ENCODE measurements at places on chromosomes 1 and 21. TPM values are rescaled to one million over a fixed set of nuclear protein-coding genes. Genes with fewer than 3 reads are reported as not detected.

Gene ZNF695
- total RNA-seq: 0.16 TPM

Gene PATJ
- 123 TPM for total RNA-seq

GRCh38 chr1:206723462-206723804 is 38.7 kb downstream of the MAPKAPK2 start:
- no peak for DNase-seq

DNA sequence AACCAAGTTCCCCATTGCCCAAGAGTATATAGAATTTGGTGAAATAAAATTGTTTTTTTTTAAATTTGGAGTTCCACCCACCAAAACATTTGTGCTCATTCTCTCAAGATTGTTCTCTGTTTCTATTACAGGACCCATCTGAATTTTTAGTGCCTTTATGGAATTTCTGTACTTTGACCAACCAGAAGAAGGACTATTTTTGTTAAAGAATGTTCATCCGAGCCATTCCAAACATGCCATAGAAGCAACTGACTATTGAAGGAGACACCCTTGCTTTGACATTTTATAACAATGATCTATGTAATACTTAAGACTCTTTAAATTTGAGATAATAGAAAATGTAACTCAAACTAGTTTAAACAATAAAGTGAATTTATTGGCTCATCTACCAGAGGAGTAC is 655.7 kb upstream of the ADAMTS5 start:
- no peak for DNase-seq

- no peak for DNase-seq
Observed at GRCh38 chr1:98437011-98437410, 224.5 kb upstream of the SNX7 start.

- DNase-seq: peak; percentile 72
Observed at GRCh38 chr21:31731056-31731856, 662 bp downstream of the SCAF4 start.

Gene C4BPA
- total RNA-seq: not detected

GRCh38 chr1:19483261-19483660 is 2.1 kb downstream of the CAPZB start:
- DNase-seq: no peak

Gene OLFML3
- total RNA-seq: 15.7 TPM

Gene ORC1
- total RNA-seq: 1.7 TPM

Gene GNAT2
- total RNA-seq: not detected

- no peak for DNase-seq
Observed at GRCh38 chr1:219092206-219092605, 81.5 kb upstream of the LYPLAL1 start.

- no peak for DNase-seq
Observed at GRCh38 chr1:193614275-193614674, 427.9 kb upstream of the B3GALT2 start.

DNA sequence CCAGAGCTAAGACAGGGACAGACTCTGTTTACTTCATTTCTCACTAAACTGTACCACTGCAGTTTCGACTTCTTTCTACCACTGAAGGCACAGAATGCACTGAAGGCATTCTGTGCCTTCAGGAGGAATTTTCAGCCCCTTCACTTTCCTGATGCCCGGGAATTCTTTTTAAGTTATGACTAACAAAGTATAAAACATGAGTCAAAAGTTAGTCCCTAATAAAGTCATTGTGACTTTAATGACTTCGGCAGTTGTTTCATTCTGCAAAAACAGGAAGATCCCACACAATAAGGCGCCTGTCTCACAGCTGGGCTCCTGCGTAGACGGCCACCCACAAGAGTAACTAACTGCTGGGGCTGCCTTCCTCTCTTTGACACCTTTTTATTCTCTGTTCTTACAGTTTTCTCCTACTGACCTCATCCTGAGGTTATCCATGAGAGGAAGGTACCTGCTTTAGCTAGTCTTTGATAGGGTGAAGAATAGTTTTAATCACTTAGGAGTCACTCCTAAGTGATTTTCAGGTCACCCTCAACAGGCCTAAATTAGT is 183.9 kb upstream of the SGIP1 start:
- peak; percentile 66 for DNase-seq

DNA sequence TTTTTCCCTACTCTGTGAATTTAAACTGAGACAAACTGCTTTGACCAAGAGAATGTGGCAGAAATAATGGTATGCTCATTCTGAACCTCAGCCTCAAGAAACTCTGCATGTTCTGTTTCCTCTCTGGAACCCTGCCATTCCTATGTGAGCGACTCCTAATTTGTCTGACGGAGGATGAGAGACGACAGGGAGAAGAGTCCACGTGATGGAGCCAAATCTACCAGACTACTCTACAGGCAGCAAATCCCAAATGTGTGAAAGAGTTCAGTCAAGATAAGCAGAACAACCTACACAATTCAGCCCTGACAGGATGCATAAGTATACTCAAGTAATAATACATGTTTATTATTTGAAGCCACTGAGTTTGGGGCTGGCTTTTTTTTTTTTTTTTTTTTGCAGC is 153.5 kb downstream of the DPYD start:
- no peak for DNase-seq

Gene ASCL5
- total RNA-seq: not detected

DNA sequence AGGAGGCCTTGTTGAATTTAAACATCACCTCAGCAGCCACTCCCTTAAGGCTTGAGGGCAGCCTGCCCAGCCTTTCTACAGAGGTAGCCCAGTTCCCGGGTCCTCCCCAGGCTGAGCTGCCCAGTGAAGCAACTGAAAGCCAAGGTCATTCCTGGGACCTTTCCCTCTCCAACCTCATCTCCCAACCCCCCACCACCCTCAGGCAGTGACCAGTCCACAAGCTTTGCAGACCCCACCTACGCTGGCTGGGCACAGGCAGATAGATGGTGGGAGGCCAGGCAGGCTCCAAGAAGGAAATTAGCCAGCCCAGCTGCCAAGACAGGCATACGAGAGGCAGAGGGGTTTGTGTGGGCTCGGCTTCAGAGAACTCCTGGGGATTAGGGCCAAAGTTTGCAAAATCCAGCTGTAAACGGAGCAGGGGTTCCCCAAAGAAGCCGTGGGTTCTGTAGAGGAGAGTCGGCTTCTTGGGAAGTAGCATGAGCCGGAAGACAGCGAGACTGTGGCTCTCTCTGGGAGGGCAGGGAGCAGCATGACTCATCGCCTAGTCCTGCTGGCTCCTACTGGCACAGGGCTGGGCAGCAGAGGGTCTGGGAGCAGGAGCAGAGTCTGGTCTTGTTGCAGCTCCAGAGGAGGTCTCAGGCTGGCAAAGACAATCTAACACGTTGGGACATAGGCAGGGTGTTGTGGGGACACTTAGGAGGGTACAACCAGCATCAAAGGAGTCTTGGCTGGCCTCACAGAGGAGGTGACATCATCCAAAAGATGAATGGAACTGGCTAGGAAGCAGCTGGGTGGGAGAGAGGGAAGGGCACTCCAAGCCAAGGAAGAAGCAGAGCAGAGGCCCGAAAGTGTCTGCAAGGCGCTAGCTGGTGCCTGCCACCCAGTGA is 2.8 kb upstream of the ZC3H12A start:
- DNase-seq: peak; percentile 84

Gene S100A3
- not detected for total RNA-seq

- no peak for DNase-seq
Observed at GRCh38 chr1:227742738-227743715, 7.8 kb downstream of the SNAP47 start.

- no peak for DNase-seq
Observed at GRCh38 chr1:37306461-37306860, 167.9 kb upstream of the ZC3H12A start.

Gene KMO
- total RNA-seq: not detected

- peak; percentile 55 for DNase-seq
Observed at GRCh38 chr1:153565529-153566374, at the start of gene S100A2. TSS of gene S100A2 (minus strand) at chr1:153565844. CDS start at chr1:153563877, 1,967 bp downstream.

Gene F13B
- not detected for total RNA-seq

DNA sequence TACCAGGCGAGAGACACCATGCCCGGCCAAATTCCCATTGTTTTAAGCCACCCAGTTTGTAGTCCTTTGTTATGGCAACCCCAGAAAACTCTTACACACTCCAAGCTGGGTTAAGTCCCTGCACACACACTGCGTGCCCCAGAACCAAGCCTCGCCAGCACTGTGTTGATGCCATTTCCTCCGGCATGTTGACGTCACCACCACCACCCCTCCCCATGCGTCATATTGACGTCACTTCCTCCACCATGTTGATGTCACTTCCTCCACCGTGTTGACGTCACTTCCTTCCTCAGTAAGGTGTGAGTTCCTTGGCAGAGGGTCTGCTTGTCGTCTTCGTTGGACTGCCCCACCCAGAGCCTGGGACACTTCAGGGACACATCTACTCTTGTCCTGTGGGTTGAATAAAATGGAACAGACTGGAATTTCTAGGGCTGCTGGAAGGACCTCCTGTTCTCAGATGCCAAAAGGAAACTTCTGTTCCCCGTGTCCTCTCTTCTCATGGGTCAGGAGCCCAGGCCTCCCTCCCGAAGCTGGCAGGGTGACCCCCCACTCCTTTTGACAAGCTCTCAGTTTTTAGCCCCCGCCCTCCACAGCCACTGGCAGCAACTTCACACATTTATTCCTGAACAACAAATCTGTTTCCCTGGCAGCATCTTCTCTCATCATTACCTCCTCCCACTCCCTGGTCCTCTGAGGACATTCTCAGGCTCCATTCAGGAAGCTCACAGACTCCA is 643.3 kb downstream of the NPHP4 start:
- DNase-seq: no peak

Gene CRYBG2
- total RNA-seq: 20.8 TPM

Gene OR2L2
- total RNA-seq: not detected

Gene IVL
- not detected for total RNA-seq

DNA sequence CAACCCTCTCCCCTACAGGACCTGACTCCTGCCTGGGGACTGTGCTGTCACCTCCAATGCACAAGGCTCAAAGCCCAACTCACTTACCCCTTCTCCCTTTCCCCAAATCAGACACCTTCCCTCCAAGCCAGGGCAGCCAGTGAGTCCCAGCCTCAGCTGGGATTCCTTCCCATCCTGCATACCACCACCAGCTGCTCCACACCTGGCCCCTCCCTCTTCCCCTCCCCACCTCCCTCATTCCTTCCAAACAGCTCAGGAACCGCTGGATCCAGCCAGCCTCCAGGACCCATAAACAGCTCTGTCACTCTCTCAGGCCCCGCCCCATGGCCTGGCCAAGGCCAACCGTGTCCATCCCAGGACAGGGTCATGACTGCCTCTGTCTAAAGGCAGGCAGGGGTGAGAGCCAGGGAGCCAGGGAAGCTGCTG is 41.4 kb downstream of the ACOT7 start:
- DNase-seq: peak; percentile 60

DNA sequence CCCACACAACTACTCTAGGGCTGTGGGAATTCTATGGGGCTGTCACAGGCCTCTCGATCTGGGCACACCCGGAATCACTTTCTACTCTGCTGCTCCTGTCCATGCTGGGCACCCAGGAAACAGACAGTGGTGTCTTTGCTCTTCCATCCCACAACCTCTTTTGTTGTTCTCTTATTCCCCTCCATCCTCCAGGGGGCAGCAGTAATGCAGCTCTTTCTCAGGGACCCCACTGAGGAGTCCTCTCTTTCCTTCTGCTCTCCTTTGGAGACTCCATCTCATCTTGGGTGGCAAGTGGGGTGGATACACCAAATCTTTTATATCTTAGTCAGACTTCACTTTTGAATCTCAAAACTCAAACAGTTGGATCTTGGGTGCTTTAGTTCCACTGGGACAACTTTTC is 206.3 kb downstream of the HS2ST1 start:
- DNase-seq: no peak

DNA sequence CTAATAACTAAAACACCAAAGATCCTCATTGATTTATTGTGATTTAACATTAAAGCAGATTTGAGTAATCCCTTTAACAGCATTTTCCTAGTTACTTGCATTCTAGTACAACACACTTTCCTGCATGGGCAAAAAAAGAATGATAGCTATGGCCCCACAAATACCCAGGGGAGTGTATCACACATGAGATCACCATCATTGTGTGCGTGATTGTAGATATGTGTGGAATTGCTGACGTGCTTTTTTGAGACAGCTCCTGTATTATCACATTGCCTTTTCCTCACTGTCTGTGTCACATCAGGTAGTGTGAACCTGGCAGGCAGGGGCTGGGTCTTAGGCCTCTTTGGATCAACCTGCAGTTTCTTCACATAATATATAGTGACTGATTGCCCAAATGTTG is 48.5 kb upstream of the SAMD13 start:
- no peak for DNase-seq

DNA sequence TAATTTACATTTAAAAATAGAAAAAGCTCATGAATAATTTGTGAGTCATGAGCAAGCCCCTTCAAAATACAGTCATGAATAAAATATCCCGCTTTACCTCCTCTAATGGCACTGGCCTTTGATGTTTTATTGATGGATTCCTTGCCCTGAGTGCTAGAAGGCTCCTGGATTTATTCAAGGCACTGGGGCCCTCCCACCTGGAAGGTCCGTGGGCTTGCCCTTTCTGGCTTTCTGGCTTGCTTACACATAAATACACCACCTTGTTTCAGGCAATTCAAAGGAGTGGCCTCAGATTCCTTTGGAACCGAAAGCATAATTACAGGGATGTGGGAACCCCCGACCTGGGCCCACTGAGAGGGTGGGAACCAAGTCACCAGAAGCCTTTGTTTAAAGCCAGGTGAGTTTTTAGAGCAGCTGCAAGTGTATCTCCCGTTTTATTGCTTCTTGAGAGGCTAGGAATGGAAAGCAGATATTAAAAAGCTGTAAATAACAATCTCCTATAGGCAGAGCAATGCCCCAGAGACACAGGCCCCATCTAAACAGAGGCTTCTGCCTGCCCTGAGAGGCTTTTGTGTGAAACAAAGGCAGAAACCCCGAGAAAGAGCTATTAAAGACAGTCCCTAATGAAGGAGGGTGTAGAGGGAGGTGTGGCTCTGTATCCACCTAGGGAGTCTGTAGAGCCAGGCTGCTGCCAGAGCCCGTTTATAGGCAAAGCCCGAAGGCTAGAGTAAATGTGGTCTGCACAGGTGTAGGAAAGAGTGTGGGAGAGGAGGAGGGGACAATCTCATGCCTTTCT is 126.4 kb downstream of the FAM78B start:
- DNase-seq: no peak

GRCh38 chr1:168693872-168694238 is 35.2 kb downstream of the DPT start:
- DNase-seq: no peak

Gene SPATA45
- not detected for total RNA-seq

DNA sequence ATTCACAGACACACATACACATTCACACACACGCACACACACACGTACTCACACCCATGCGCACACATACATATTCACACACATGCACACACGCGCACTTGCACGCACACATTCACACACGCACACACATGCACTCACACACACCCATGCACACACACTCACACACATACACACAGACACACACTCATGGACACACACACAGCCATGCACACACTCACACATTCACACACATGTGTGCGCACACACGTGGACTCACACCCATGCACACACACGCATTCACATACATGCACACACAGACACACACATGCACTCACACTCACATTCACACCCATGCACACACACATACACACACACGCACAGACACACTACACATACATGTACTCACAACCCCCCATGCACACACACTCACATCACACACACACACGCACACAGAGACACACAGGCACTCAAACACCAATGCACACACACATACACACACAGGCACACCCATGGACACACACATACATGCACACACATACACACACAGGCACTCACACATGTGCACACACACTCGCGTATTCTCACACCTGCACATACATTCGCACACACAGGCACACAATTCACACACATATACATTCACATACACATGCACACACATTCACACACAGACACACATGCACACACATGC is 589.1 kb downstream of the PTPRU start:
- no peak for DNase-seq

Gene TFF2
- total RNA-seq: not detected

Gene KRTAP10-8
- total RNA-seq: not detected

Gene FNDC5
- 0.32 TPM for total RNA-seq

Gene OR2T11
- total RNA-seq: not detected
